ENCODE measurements at places on chromosomes 1 and 21.

DNA sequence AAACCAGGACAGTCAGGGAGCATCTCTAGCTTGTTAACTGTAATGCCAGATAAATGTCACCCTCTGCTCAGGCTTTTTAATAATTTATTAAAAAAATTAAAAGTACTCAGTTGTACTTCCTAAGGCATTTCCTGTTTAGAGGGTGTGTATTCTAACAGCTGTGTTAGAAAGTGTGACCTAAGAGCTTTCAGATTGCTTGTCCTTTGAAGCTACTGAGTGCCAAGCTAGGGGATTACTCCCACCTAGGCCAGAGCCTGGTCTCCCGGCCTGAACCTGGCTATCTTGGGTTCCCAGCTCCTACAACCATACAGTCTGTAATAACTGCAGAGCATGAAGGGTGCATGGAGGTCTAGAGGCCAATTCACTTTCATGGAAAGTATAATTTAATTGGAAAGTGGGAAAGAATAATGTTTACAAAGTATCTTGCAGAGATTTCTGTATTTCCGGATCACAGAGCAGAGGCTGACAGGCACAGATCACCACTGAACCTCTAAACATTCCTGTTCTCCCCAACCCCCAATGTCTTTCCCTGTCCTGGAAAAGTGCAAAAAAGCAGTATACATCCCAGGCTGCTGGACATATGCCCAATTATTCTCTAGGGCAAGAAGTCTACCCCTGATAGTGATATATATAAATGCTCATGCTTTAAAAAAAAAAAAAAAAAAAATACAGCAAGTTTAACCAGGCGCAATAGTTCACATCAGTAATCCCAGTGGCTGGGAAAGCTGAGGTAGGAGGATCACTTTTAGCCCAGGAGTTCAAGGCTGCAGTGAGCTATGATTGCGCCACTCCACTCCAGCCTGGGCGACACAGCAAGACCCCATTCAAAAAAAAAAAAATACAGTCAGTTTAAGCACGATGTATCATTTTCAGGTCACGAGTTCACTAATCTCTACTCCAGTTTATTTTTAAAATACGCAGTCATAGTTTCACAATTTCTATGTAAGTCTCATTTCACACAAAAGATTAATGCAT is 36.7 kb upstream of the RAP1A start:
- no peak for DNase-seq

DNA sequence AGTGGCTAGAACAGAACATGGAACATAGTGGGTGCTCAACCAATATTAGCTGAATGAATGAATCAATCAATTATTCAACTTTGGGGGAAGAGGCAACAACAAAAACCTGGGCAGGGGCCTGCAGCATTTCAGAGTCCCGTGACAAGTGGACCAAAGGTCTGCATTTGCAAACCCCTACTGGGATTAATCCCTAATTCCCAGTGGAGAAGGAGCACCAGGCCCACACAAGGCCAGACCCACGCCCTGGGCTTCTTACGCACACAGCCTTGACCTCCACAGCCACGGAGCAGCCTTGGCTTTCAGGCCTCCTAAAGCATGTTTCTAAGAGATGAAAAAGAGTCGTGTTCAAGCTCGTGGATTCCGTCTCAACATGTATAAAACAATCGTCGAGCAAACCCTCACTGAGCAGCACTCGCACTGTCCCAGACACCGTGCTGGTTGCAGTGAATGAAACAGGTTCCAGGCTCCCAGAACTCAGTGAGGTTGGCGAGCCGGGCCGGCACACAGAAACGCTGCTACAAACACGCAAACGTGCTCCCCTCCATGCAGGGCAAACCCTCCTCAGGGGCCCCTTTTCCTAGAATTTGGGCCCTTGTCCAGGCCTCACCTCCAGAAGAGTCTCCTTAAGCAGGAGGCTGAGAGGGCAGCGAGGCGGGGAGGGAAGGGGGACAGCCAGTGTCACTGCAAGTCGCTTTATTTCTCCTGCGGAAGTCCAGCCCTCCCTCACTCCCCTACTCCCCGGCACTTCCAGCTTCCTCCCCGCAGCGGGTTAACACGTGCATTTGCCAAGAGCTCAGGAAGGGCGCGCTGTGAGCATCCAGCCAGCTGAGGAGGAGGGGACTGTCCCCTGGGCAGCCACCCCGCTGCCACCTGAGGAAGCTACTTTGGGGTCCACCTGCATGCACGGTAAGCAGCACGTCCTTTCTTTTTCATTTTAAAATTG is 556.4 kb downstream of the KIF26B start:
- no peak for DNase-seq

DNA sequence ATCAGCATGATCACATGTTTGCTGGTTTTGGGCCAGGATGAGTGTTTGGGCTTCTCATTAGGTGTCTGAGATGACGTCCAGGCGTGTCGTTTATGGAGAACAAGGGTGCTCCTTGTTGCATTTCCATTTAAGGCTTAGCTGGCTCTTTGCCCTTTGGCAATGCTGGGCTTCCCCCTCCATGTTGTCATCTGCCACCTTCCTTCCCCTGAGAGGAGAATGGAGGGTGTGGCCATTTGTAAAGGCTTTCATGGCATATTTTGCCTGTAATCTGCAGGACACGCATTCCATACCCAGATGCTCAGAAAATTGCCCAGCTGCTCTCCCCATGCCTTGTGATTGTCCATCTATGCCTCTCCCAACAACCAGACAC is 27.7 kb downstream of the PKP1 start:
- DNase-seq: no peak

GRCh38 chr1:175272361-175272760 is 79.8 kb upstream of the KIAA0040 start:
- peak; percentile 3 for DNase-seq

DNA sequence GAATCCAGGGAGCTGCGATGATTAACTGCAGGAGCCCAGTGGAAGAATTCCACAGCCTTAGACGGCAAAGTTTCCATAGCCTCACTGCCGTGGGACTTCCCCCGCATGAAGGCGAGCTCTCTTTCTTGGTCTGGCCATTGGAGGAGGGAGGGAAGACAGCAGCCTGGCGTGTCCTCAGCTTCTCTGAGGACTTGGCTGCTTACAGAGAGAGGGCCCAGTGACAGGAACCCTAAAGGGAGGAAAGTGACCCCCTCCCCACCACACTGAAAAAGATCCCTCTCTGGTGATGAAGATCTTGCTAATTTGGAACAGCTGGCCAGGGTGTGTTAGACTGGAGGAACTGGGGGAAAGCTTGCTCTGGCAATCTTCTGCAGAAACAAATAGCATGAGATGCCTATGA is 41.0 kb downstream of the ATP2B4 start:
- DNase-seq: no peak

GRCh38 chr1:182595641-182596240 is 6.7 kb upstream of the RNASEL start:
- DNase-seq: peak; percentile 68

GRCh38 chr1:63693944-63694571 is 79.8 kb upstream of the ROR1 start:
- no peak for DNase-seq

DNA sequence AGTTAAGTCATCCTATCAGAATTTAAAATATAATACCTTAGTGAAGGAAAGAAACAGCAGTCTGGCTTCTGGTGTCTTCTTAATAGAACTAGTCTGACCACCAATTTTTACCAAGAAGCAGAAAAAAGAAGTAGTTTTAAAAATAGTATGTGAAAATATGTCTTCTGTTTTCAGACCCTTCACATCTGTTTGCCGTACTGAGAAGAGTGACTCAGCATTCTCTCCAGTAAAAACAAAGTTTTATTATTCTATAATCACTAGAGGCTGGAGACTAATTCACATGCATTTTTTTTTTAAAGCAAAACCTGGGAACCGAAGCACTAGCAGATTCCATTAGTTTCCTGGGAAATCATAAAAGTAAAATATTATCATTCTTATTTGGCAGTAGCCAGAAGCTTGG is 163.8 kb downstream of the COL24A1 start:
- DNase-seq: peak; percentile 83
